Stimulated activated CD4-positive, alpha-beta T cell treated with anti-CD3 and anti-CD28 coated beads, TNF-alpha, amount 100 ng/mL, for 1 hour (primary cell): ENCODE measurements at places on chromosomes 1 and 21.

DNA sequence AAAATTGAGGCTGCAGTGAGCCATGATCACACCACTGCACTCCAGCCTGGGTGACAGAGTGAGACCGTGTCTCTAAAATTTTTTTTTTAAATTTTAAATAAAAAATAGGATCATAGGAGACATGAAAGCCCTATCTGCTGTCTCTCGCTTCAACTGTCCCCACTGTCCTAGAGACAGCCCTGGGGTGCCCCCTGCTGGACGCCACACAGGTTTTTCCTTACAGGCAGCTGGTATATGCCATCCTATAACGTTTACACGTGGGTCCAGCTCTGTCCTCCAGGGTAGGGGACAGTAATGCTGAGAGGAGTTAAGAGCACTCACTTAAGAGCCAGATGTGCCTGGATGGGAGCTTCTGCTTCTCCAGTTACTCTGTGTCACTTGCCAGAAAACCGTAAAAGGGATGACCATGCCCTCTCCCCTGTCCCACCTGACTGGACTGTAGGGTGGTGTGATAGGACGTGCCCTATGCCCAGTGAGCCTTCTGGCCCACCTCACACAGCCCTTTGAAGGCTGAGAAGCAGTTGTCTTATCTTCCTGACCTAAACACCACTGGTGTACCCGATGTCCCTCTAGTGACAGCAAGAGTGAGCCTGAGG lies 8.5 kb downstream of the FBXO2 start:
- no peak for DNase-seq

GRCh38 chr1:248243204-248243603 lies 12.0 kb downstream of the OR2M4 start:
- no peak for DNase-seq

- DNase-seq, result no peak
Measured at GRCh38 chr1:100441651-100442050, 89.3 kb downstream of the CDC14A start.

DNA sequence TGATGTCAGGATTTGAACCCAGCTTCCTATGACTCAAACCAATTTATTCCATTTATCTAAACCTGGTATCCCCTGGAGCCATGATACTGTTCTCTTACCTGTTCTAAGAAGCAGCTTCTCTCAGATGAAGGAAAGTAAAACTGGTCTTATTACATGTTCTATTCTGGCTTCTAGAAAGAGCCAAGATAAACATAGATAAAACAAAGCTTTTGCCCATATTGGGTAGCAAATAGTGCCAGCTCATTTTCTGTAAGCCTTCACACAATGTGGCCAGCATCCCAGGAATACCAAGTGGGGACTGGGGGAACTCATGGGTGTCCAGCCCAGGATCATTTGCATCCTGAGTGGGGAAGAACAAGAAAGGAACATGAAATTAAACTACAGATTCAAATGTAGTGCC lies 53.5 kb upstream of the EPHA8 start:
- DNase-seq, result no peak

DNA sequence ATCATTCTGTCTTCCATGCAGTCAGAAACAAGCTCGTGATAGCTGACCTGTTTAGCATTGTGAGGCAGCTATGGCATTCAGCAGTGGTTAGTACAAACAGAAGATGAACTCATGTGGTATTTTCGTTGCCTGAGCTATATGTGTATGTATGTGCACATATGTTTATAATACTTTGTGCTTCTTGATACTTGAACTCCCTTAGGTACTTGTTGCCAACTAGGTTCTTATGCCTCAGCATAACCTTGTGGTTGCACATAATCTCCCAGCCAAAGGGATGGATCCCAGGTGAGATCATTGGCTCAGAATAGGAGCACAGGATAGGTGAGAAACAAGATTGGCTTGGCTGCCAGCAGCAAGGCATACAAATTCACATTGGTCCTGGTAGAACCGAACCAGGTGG lies 86.1 kb downstream of the VPS26C start:
- DNase-seq, result no peak

GRCh38 chr21:44814498-44815023 lies 3.3 kb downstream of the SUMO3 start:
- no peak for DNase-seq

DNA sequence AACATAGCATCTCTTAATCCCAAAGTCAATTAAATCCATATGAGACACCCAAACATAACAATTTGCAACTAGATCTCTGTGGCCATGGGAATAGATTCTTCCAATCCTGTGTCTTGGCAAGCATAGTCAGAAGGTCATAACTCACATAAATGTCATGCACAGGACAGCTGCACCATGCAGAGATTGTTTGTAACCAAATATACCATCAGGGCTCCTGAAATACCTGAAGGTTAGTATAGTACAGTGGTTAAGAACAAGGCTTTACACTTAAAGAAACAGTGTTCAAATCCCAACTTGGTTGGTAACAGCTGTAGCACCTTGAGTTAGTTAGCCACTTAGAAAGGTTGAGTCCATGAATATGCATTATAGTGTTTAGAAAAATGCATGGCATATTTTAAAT lies 82.6 kb upstream of the CCDC190 start:
- no peak for DNase-seq
